ENCODE measurements at places on chromosomes 7 and 10.

GRCh38 chr7:7157177-7157886 lies 25.0 kb upstream of the C1GALT1 start:
- DNase-seq = peak; percentile 67

GRCh38 chr7:128809363-128809762 lies 17.6 kb downstream of the CCDC136 start:
- DNase-seq = no peak

GRCh38 chr7:98555403-98555802 lies 61.7 kb upstream of the NPTX2 start:
- no peak for DNase-seq

- DNase-seq = no peak
These were observed 40.4 kb downstream of the CREB3L2 start for GRCh38 chr7:137961200-137962177.

DNA sequence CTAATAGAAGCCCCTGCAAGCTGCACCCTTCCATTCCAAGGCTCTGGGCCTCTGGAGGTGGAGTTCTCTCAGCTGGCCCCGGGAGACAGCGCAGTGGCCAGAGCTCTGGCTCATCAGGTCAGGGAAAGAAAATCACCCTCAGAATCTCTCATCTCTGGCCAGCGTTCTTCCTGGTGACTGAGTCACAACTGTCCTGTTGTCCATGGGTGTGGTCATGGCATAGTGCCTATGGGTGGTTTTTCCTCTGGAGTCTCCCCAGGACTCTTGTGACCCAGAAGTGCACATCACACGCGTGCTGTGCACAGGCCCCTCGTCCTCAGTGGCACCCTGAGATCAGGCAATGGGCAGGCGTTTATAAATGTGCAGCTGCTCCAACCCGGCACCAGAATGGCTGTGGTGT lies 27.4 kb upstream of the FXYD4 start:
- DNase-seq = no peak

GRCh38 chr7:28392289-28392688 lies 20.0 kb upstream of the CREB5 start:
- DNase-seq = no peak

DNA sequence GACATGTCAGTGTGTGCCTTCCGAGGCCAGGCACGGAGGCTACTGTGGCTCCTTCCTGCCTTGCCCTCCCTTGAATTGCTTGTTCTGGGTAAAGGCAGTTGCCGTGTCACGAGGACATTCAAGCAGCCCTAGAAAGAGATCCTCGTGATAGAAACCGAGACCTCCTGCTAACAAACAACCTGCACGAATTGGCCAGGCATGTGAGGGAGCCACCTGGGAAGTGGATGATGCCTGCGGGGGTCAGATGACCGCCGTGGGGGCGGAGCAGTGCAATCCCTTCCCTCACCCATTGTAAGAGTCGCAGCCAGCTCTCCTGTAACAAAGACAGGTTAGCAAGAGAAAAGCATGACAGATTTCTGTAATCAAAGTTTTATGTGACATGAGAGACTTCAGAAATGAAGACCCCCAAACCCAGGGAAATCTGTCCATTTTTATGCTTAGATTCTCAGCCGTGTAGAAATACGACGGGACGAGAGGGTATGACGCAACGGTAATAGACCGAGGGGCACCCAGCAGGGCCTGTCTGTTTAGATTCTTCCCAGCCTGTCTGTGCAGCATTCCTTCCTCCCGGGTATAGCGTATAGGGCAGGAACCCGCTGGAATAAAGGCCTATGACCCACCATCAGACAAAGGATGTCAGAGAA lies 241.7 kb downstream of the GATA3 start:
- no peak for DNase-seq

- DNase-seq = no peak
These were observed 89.5 kb downstream of the FAM53B start for GRCh38 chr10:124654686-124655085.

- DNase-seq = no peak
These were observed 6.0 kb upstream of the MNX1 start for GRCh38 chr7:157016352-157017041.

DNA sequence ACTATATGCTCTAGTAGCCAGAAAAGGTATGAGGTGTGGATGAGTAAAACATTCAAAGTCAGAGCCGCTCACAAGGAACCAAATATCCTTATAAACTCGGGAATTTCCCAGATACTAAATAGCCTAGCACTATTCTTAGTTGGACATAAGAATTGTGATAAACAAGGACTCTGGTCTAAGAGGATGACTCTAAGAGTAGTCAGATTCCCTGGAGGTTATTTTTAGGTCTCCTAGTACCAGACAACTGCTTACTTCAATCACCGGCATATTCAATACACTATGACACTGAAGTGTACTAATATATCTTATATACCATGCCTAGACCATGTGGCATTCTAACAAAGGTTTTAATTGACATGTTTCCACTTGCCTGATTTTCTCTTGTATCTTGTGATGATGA lies 56.5 kb downstream of the LMBR1 start:
- no peak for DNase-seq
